ENCODE measurements at places on chromosomes 16 and 17.
A peak's percentile ranks its signal among the peaks of the same experiment; 100 is the strongest.

- DNase-seq = no peak
These were observed 36.9 kb downstream of the YPEL2 start for GRCh38 chr17:59368218-59368857.

DNA sequence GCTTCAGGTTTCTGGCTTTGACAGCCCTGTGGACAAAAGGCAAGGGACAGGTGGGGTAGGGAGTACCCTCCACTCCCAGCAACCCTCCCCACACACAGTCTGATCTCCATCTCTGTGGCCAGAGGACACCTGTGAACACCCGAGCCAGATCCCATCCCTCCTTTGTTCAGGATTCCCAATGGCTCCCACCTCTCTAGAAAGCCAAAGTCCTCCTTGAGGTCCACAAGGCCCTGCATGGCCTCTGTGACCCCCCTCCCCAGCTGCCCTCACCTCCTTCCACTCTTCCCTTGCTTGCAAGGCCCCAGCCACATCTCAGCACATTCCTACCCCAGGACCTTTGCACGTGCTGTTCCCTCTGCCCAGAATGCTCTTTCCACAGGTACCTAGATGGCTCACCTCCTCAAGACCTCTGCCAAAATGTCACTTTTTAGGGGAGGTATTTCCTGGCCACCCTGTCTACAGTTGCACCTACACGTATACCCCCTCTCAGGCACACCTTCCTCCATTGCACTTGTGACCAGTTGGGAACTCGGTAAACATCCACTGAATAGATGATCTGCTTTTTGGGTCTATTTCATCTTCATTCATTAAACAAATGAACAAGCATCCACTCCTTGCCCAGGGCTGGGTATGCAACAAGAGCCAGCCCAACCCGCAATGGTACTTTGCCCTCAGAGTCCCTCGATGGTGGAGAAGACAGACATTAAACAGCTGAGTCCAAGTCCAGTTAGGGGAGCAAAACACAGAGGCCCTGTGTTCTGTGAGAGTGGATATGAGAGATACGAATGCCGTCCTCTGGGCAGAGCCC, 107.0 kb downstream of the CRLF3 start:
- no peak for DNase-seq

DNA sequence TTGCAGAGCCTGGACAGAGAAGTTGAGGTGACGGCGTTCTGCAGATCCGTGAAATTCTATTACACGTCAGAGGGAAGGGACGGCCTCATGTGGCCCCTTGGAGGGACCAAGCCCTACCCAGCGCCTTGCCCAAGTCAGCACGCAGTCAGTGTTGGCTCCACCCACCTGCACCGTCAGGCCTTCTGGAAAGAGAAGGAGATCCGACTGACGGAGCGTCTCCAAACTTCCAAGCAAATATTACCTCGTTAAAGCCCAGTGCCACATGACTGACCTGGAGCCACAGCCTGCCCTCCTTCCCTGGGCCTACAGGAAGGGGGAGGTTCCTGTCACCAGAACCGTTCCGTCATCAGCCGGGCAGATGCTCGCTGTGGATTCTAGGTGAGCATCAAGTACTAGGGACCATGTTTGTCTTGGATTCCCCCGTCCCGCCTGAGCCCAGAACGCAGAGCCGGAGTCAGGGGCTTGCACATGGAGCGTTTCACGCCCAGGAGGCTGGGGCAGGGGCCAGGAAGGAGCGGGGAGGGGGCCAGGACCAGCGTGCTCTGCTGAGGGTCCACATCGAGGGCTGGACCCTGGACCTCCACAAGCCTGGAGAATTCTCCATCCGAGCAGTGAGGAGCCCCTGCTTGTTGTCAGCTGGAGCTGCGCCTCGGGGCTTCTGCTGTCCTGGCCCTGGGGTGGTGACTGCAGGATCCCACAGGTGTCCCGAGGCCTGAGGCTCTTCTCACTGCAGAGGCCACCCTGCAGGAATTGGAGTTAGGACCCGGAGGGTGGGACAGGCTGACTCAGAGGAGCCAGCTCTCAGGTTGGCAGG, 22.6 kb upstream of the METRNL start:
- DNase-seq = no peak

DNA sequence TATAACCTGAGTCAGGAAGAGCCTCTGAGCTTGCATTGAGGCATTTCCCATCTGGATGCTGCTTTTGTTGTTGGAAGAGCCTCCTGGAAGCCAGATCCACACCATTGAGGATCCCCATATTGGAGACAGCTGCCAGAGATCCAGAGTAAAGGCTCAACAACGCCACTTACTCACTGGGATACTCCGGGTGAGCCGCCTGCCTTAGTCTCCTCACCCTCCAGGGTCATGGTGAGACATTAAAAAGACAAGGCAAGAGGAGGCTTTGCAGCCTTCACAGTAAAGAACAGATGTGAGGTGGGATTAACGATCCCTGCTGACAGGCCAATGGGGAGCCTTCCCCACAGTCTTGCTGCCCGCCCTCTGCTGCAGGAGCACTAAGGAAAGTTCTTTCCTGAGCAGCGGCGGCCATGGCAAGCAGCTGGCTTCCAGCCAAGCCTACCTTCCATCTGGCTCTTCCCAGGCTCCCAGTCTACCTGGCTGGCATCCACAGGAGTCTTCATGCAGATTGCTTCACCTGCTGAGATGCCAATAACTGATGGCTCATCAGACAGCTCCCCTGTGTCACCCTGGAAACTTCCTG, 198.5 kb downstream of the CYLD start:
- no peak for DNase-seq

DNA sequence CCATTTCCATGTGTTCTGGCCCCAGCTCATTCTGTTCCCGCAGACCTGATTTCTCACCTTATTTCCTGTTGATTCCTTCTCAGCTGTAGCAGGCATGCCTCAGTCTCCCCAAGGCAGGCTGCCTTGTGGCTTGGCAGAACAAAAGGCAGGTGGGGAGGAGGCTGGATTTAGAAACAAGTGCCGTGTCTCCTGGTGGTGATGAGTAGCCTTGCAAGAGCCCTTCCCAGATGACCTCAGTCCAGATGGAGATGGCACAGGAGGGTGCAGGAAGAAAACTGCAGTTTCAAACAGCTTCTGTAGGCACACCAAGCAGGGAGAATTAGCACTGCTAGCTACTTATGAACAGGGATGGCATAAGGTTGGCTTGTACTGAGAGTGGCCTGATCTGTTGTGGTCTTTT, 64.6 kb downstream of the ARHGAP44 start:
- DNase-seq = no peak

DNA sequence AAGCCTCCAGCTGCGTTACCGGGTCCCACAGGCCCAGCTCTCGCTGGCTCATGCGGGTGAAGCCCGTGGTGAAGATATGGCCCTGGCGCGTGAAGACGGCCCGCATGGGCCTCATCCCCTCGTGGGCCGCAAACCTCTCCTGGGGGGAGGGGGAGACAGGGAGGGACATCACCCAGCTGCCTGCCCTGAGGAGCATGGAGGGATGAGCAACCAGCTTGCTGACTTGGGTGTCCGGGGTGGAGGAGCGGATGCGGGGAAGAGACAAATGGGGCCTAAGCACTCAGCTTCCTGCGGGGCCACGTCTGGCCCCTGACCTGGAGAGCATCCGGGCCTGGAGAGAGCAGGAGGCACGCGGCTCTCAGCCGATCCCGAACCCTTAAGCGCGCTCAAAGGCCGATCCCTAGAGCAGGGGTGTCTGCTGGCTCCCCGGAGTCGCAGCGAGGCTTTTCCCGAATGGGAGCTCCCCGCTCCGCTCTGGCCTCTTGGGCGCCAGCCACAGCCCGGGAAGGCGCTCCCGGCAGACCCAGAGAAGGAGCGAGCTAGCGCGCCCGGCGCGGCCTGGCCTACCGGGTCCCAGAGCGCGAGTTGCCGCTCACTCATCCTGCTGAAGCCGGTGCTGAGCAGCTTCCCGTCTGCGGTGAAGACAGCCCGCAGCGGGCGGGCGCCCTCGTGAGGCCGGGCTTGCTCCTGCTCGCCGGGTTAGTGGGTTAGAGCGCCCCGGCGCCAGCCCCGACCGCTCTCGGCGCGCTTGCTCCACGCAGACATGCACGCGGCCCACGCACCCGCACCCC, 5.0 kb downstream of the CORO6 start:
- peak; percentile 87 for DNase-seq

GRCh38 chr17:45247429-45248131, 14.3 kb downstream of the SPATA32 start:
- DNase-seq = peak; percentile 95

GRCh38 chr16:64738321-64738960, 383.4 kb downstream of the CDH11 start:
- no peak for DNase-seq

DNA sequence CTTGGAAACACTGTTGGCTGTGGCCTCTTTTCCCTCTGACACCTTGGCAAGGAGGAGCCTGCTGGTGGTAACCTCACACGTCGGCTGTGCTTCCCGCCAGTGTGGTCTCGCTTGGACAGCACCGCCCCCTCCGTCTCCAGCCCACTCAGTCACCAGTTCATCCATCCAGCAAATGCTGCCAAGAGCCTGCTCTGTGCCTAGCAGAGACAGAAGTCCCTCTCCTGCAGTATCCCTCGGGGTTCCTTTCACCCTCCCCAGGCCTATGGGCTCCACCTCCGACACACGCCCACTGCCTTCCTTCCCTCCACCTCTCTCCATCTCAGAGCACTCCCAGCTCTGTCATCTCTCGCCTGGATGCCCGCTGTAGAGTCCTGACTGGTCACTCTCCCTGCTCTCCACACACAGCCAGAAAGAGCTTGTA, 12.3 kb downstream of the CACNG4 start:
- DNase-seq = no peak

DNA sequence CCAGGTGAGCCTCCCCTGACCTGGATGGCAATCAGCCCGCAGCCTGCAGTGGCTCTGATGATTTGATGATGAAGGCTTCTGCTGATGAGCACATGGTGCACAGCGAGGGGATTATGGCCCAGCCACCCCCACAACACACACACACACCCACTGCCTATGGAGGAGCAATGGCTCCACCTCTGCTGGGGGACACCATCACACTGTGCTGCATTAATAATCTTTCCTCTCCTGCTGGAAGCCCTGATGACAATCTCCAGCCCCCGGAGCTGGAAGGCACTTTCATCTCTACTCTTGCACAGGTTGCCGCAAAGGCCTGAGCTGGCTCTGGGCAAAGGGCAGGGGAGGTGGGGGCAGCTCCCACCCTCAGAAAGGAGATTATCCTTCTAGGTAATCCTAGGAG, 79.9 kb downstream of the PLXDC1 start:
- DNase-seq = no peak

- DNase-seq = no peak
These were observed 1.1 kb upstream of the HOXB5 start for GRCh38 chr17:48594538-48595277.

DNA sequence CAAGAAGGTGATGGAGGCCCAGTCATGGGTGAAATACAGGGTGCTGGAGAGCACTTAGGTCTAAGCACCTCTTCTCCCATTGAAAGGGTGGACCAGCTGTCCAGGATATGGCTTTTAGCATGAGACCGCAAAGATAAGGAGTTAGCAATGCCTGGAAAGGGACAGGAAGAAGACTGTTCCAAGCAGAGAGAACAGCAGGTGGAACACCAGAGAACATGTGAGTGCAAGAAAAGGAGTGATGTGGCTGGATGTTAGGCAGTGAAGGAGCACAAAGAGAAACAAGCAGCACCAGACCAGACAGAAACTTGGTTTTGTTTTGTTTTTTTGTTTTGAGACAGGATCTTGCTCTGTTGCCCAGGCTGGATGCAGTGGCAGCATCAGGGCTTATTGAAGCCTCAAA, 45.4 kb upstream of the CCL1 start:
- DNase-seq = no peak

DNA sequence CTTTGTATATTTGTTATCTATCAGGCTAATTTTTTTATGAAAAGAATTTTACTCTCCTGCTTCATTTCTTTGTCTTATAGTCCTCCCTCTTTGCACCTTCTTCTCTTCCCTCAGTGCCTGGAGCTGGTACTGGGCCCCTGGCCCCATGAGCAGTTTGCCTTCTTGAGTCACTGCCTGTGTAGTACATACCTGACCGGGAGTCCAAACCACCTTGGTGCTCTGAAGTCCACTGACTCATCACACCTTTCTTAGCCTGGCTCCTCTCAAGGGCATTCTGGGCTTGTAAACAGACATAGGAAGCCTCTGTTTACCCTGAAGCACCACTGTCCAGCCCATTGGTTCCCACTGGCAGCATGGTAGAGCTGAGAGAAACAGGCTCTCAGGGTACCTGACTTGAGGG, 11.0 kb upstream of the TACO1 start:
- DNase-seq = no peak
